ENCODE measurements at places on chromosomes 11 and 22. TPM values are rescaled to one million over a fixed set of nuclear protein-coding genes. Genes with fewer than 3 reads are reported as not detected.

The SORL1 gene
- total RNA-seq: 97.6 TPM

GRCh38 chr22:44274918-44275630 is 37.7 kb downstream of the SHISAL1 start:
- no peak overlapping the region for H3K27ac ChIP-seq
- no peak overlapping the region for H3K4me3 ChIP-seq
- DNase-seq: no peak
- no peaks in the 10 kb centered on the region for H3K4me1 ChIP-seq

The SYT13 gene
- 4.8 TPM for total RNA-seq

GRCh38 chr22:45932071-45932470 is 44.9 kb downstream of the WNT7B start:
- H3K27me3 ChIP-seq: no peaks in the 10 kb centered on the region
- peaks cover 8% of the 10 kb centered on the region for H3K4me1 ChIP-seq
- no peak overlapping the region for H3K4me3 ChIP-seq
- no peak overlapping the region for H3K27ac ChIP-seq
- H3K36me3 ChIP-seq: no peaks in the 10 kb centered on the region

GRCh38 chr11:65156256-65156655 is 13.8 kb upstream of the SPDYC start:
- H3K4me1 ChIP-seq: no peaks in the 10 kb centered on the region
- H3K36me3 ChIP-seq: no peaks in the 10 kb centered on the region
- H3K27ac ChIP-seq: no peak overlapping the region
- no peak for DNase-seq
- H3K4me3 ChIP-seq: no peak overlapping the region
- H3K27me3 ChIP-seq: no peaks in the 10 kb centered on the region

The CREB3L1 gene
- 41.0 TPM for total RNA-seq

All from prostate gland (tissue), 2 donors.